ENCODE measurements at places on chromosomes 4 and X. TPM values are rescaled to one million over a fixed set of nuclear protein-coding genes. Genes with fewer than 3 reads are reported as not detected.

Gene FAM236B
- not detected for total RNA-seq

Gene NDST4
- total RNA-seq, result not detected

Gene CENPVL1
- not detected for total RNA-seq

Gene SPOCK3
- total RNA-seq, result 0.43 TPM

Gene CENPI
- total RNA-seq, result 2.8 TPM

All from smooth muscle cell of bladder (primary cell).